ENCODE measurements at places on chromosomes 4 and X. TPM values are rescaled to one million over a fixed set of nuclear protein-coding genes. Genes with fewer than 3 reads are reported as not detected.
A peak's percentile ranks its signal among the peaks of the same experiment; 100 is the strongest.

DNA sequence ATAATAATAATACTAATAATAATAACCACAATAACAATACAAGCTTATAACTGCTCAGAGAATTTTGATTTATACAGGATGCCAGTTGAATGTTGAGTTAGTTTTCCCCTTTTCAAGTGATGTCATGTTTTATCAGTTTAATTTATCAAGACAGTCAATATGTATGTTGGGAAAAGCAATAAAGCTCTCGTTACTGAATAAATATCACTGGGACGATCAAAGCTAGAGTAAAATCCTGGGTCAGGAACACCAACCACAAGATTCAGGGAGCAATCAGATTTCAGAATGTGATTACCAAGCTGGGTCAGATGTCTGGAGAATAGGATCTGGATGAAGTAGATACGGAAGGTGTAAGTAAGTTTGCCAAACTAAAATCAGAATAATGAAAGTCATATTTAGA is 179.6 kb downstream of the GRID2 start:
- no peak for DNase-seq

- no peak for DNase-seq
Observed at GRCh38 chr4:180054291-180054690, 2188.9 kb upstream of the TENM3 start.

Gene FGF13
- total RNA-seq: 4.0 TPM

- DNase-seq: no peak
Observed at GRCh38 chr4:152087335-152087734, 326.5 kb upstream of the GATB start.

- no peak for DNase-seq
Observed at GRCh38 chr4:52376132-52376704, 282.9 kb downstream of the USP46 start.

- no peak for DNase-seq
Observed at GRCh38 chr4:138085736-138086305, 156.3 kb downstream of the SLC7A11 start.

Gene MAGT1
- total RNA-seq: 57.9 TPM

GRCh38 chrX:149010013-149010852 is 494.9 kb downstream of the IDS start:
- no peak for DNase-seq

DNA sequence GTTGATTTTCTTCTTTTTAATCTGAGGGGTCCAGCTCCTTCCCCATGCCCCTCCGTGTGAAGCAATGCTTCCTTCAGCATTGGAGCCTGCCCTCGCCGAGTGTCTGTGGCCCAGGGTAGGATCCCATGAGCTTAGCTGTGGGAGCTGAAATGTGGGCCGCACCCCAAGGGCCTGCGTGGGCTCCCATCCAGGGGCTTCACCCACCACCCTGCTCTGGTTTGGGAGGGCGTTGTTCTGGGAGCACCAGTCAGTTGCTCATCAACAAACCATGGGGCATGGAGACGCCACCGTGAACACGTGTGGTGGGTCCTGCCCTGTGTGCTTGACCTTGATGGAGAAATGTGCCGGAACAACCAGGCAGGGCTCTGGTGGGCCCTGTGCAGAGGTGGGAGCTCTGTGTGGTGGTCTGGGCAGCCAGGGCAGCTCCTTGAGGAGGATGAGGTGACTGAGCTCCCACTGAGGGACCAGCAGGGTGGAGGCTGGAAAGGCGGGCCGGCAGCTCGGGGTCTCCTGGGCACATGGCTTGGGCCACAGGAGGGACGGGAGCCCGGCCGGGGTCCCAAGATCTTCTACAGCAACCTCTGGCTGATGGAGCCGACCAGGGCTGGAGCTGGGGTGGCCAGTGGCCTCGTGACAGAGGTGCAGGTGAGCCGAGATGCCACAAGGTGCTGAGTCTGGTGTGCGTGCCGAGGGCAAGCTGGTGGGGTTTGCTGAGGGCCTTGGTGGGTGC is 39.6 kb upstream of the NKX1-1 start:
- no peak for DNase-seq

GRCh38 chr4:150302553-150302952 is 224.3 kb downstream of the DCLK2 start:
- no peak for DNase-seq

GRCh38 chr4:72531322-72531721 is 37.7 kb downstream of the ADAMTS3 start:
- DNase-seq: no peak

DNA sequence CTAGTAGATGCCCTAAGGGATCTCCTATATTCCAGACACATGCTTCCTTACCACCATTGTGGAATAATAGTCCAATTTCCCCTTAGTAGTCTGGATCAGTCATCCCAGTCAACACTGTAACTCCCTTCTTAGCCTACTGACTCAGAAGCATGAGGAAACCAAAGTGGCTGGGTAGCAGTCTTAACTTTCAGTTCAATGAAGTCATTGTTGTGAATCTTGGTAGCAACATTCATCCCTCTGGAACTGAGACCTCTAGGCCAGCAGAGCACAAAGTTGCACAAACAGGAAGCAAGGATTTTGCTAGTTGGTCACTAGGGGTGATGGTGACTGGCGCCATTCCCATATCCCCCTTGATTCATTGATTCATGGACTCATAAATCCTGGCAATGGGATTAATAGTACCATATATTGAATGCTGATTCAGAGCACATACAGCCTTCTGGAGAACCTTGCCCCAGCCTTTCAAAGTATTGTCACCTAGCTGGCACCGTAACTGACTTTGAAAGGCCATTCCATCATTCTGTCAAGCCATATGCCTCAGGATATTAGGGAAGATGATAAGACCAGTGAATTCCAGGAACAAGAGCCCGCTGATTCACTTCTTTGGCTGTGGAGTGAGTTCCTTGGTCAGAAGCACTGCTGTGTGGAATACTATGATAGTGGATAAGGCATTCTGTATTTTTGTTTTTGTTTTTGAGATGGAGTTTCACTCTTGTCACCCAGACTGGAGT is 19.7 kb upstream of the GPAT3 start:
- no peak for DNase-seq

DNA sequence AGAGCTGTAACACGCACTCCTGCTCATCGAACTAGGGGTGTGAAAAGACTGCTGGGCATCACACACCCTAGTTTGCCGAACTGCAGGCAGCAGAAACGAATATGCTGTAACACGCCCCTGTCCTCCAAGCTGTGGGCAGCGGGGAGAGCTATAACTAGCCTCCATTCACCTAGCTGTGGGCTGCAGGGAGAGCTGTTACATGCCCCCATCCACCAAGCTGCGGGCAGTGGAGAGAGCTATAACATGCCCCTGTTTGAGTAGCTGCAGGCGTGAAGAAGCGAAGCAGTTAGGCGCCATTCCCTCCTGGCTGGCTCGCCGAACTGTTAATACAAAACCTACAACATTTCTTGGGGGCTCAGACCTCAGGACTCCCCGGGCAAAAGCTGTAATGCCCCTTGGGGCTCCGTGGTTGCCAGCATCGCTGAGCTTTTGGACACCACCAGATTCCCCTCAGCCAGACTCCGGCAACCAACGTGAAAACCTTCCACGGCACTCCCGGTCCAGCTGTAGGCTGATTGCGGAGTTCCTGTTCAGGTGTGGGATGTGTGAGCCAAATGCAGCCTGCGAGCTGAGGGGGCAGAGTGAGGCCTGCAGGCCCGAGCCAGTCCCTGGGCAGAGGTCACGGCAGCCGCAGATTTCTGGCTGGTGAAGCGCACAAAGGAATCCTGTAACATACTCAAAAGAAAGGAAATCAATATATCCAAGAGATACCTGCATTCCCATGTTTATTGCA is 41.1 kb upstream of the ANKRD17 start:
- DNase-seq: no peak

Gene CDX4
- total RNA-seq: not detected

DNA sequence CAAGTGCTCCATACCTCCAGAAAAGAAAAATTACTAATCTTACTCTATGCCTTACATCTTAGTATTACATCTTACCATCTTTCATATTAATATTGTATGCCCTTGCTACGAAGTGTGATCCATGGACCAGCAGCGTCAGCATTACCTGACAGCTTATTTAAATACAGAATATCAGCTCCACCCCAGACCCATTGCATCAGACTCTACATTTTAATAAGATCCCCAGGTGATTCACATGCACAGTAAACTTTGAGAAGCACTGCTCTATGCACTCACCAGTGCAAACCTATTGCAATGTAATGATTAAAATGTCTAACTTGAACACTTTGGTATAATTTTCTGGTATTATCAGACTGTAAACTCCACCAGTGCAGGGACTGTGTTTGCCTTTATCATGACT is 14.1 kb upstream of the SH3D19 start:
- DNase-seq: no peak

DNA sequence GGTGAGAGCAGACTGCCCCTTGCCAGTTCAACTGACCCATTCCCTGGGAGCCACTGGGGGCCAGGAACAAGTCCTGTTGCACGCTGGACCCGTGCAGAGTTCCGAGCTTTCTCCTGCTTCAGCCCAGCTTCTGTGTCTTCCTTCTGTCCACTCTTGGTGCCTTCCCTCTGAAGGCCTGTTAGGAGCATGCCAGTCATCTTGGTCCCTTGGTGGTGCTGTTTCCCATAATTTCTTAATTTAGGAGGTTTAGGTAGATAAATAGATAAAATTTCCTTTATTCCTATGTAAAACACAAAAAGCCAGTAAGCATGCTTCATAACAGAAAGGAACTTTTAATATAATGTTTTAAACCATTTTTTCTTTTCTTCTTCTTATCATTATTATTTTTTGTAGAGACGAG is 672.7 kb downstream of the CCSER1 start:
- DNase-seq: no peak

- no peak for DNase-seq
Observed at GRCh38 chr4:120056246-120056645, 10.4 kb downstream of the MAD2L1 start.

Gene THAP6
- 20.6 TPM for total RNA-seq

Gene CLIC2
- total RNA-seq: 53.4 TPM

DNA sequence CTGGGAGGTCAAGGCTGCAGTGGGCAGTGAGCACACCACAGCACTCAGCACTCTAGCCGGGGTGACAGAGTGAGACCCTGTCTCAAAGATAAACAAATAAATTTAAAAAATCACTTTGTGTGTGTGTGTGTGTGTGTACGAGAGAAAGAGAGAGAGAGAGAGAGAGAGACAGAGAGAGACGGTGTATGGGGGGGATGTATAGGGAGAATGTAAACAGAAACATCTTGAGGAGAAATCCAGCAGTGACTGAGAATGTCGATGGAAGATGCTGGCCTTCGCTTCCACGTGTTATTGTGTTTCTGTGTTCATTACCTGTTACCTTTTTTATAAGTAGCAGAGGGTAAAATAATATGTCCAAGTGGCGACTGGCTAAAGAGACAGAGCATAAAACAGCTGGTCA is 23.6 kb upstream of the RBPJ start:
- no peak for DNase-seq

Gene NUP62CL
- 1.4 TPM for total RNA-seq

GRCh38 chrX:9310616-9311015 is 154.2 kb upstream of the TBL1X start:
- DNase-seq: no peak

- peak; percentile 71 for DNase-seq
Observed at GRCh38 chr4:110196206-110196870, 2.1 kb downstream of the ELOVL6 start.

GRCh38 chr4:156606554-156607477 is 364.8 kb downstream of the PDGFC start:
- no peak for DNase-seq

- DNase-seq: no peak
Observed at GRCh38 chr4:76363556-76364290, 57.2 kb downstream of the STBD1 start.

Gene TENM3
- 1.9 TPM for total RNA-seq

Gene HTN1
- total RNA-seq: not detected

Gene APLN
- 4.2 TPM for total RNA-seq

- no peak for DNase-seq
Observed at GRCh38 chr4:140695483-140695882, 60.7 kb downstream of the TBC1D9 start.

Gene DKK2
- total RNA-seq: 11.9 TPM

Gene SMAD1
- 15.8 TPM for total RNA-seq

- DNase-seq: peak; percentile 55
Observed at GRCh38 chrX:12894074-12895030, 12.1 kb upstream of the TLR8 start.

- no peak for DNase-seq
Observed at GRCh38 chrX:119640731-119641170, 34.5 kb upstream of the NKRF start.

Gene DMP1
- not detected for total RNA-seq

GRCh38 chrX:70172221-70172620 is 5.1 kb upstream of the DGAT2L6 start:
- no peak for DNase-seq

Gene C4orf54
- not detected for total RNA-seq

GRCh38 chr4:24796620-24797019 is 1.2 kb downstream of the SOD3 start:
- no peak for DNase-seq

- no peak for DNase-seq
Observed at GRCh38 chr4:36000941-36001557, 243.3 kb downstream of the ARAP2 start.

GRCh38 chr4:175784986-175785525 is 27.0 kb downstream of the GPM6A start:
- no peak for DNase-seq

GRCh38 chr4:39587881-39588280 is 50.8 kb downstream of the SMIM14 start:
- no peak for DNase-seq

GRCh38 chr4:175091649-175092048 is 173.5 kb downstream of the ADAM29 start:
- DNase-seq: no peak

GRCh38 chr4:38065176-38065575 is 105.0 kb downstream of the PTTG2 start:
- DNase-seq: no peak

Gene TMPRSS11E
- not detected for total RNA-seq

DNA sequence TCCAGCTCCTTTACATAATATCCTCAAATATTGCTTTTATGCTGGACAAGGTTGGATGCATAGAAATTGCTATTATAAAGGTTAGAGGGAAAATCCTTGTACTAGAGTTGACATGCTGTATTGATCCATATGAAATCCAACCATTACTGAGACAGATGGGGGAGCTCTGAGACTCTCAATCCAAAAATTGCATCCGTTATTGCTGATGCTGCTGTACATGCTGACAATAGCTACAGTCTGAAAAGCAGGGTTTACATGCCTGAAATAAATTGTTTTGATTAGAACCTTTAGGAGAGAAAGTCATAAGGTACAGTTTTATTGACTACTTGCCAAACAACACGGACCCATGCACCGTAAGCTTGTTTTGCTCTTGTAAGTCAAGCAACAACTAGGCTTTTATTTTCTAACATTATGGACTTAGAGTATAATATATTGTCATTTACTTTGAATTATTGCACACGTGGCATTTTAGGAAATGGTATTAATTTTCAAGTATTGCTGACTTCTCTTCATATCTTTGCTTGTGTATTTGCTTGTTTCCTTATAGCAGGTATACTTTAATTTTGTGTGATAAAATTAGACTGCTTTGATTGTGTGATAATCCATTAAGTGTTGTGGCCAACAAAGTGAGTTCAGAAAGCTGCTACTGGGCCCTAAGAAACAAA is 1365.2 kb downstream of the STIM2 start:
- no peak for DNase-seq

GRCh38 chrX:17214962-17215361 is 160.0 kb upstream of the NHS start:
- no peak for DNase-seq

GRCh38 chr4:53459548-53459947 is 82.1 kb downstream of the FIP1L1 start:
- DNase-seq: no peak

- no peak for DNase-seq
Observed at GRCh38 chr4:11596989-11597388, 168.3 kb upstream of the HS3ST1 start.
